Left renal cortex interstitium (tissue), 4 donors: ENCODE measurements at places on chromosomes 13 and 19. TPM values are rescaled to one million over a fixed set of nuclear protein-coding genes. Genes with fewer than 3 reads are reported as not detected.

Gene TRMT1
- polyA plus RNA-seq = 48.0 TPM

GRCh38 chr19:47158879-47159503 lies 28.4 kb downstream of the SAE1 start:
- no peak for DNase-seq

DNA sequence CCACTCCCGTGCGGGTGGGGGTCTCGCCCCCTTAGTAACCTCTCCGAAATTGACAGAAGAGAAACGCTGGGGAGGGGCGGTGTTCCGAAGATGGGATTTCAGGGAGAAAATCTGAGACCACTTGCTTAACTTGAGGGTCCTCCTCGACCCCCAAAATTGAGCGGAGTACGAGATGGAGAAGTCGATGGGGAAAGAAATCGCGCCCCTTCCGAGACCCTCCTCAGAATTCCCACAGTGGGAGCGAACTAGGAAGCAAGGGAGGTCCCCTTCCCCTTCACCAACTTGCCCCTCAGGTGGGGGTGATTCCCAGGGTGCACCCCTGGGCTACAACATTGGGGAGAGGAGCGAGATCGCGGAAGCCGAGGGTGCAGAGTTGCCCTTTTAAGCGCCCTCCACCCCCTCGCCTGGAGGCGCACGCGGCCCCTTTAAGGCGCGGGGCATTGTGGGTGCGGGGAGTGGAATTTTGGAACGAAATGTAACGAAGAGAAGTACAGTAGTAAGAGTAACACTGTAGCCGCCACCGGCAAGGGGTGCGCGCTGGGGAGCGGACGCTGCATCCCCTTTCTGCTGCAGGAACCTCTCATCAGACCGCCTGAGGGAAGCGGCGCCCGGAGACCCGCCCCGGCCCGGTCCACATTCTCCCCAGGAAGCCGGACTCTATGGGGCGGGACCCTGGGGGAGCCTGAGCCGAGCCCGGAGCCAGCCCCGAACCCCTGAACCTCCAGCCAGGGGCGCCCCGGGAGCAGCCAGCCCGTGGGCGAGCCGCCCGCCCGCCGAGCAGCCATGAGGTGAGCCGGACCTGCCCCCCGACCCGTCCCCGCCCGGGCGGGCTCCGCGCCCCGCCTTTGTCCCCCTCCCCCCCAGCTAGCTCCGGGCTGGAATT lies at the start of gene VASP:
VASP (plus strand) TSS at position 491 of the 883 bp plus-strand sequence; CDS start at position 784, 293 bp downstream.
- no peak for DNase-seq

Gene RXFP2
- 1.3 TPM for polyA plus RNA-seq

GRCh38 chr13:94534166-94534565 lies 54.7 kb upstream of the DCT start:
- DNase-seq = no peak
